ENCODE measurements at places on chromosomes 7 and 10. TPM values are rescaled to one million over a fixed set of nuclear protein-coding genes. Genes with fewer than 3 reads are reported as not detected.

LIPF gene
- not detected for total RNA-seq

MYH16 gene
- total RNA-seq = not detected

AKR1C4 gene
- not detected for total RNA-seq

GNAI1 gene
- total RNA-seq = 8.3 TPM

LRRD1 gene
- total RNA-seq = 0.12 TPM
